ENCODE measurements at places on chromosomes 3 and 15.

GRCh38 chr3:126704494-126705214 is 614 bp downstream of the CHCHD6 start:
- no peak for DNase-seq

DNA sequence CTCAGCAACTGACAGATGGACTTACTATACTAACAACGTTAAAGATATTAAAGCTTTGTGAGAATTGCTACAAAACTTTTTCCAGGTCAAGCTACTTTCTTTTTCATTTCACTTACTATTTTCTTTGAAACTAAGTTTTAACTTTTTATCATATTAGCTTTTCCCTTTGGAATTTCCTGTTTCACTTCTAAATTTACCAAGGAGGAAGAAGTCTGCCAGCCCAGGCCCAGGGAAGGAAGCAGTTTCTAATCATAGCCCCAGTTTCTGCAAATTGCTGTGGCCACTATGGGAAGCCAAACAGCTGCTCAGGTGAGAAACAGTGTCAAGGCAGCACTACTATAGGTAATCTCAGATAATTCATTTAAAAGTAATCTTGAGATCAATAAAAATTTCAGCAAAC is 18.4 kb downstream of the CYFIP1 start:
- DNase-seq = no peak

- DNase-seq = no peak
Measured at GRCh38 chr3:160554980-160555379, 10.4 kb downstream of the KPNA4 start.

- no peak for DNase-seq
Measured at GRCh38 chr15:45785897-45786296, 151.1 kb downstream of the SQOR start.

GRCh38 chr3:178353006-178353694 is 183.1 kb upstream of the KCNMB2 start:
- no peak for DNase-seq

- no peak for DNase-seq
Measured at GRCh38 chr3:156600834-156601233, 45.9 kb upstream of the SSR3 start.

GRCh38 chr3:185210621-185211142 is 43.2 kb downstream of the EHHADH start:
- DNase-seq = no peak

- DNase-seq = no peak
Measured at GRCh38 chr3:126658584-126658983, 3.7 kb upstream of the TXNRD3 start.

DNA sequence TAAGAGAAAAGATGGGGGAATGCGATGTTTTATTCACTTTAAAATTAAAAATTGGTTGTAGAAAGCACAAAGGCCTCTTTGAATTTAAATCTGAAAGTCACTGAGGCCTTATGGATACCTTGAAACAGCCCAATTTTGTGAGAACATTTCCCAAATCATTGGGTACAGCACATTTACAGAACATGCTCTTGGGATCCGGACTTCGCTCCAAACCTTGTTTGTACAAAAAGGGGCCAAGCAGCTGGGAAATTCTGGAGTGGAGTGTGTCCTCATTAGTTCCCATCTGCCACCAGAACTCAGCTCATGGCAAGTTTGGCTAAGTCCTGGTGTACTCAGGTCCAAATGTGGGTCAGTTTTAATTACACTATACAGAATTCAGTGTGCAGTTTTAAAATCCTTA is 254.2 kb downstream of the ZBTB20 start:
- DNase-seq = no peak

- DNase-seq = no peak
Measured at GRCh38 chr3:12905316-12906071, 64.1 kb upstream of the RPL32 start.

- no peak for DNase-seq
Measured at GRCh38 chr3:42099020-42099765, 8.0 kb downstream of the TRAK1 start.

GRCh38 chr3:14839236-14839635 is 20.5 kb downstream of the FGD5 start:
- DNase-seq = no peak

DNA sequence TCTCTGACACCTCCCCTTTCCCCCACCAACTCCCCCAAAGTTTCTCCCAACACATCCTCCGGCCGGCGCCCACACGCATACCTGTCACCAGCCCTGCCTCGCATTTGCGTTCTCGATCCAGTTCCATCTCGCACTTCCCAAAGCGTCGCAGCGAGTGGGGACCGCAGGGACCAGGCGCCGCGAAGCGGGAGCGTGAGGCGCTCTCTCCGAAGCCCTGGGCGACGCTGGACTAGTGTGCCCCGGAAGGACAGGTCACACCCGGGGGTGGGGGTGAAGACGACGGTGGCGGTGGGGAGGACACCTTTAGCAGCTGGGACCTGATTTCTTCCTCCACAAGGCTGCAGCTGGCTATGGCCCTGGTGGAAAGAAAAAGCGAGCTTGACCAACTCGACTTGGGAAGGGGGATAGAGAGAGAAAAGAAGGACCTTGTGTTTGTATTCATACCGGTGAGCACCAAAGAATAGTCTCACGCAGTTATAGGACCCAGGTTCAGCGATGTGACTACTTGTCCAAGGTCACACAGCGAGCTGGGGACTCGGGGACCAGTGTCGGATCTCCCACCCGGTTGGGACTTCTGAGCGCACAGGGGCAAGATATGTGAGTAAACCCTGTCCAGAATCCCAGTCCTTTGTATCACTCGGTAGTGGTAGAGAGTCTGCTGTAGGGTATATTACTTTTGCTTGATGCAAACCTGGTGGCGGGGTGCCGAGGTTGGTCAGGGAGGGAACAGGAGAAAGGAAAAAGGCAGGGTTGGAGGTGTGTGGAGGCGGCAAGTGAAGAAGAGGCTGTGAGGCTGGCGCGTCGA is 607 bp upstream of the GHSR start:
- no peak for DNase-seq

DNA sequence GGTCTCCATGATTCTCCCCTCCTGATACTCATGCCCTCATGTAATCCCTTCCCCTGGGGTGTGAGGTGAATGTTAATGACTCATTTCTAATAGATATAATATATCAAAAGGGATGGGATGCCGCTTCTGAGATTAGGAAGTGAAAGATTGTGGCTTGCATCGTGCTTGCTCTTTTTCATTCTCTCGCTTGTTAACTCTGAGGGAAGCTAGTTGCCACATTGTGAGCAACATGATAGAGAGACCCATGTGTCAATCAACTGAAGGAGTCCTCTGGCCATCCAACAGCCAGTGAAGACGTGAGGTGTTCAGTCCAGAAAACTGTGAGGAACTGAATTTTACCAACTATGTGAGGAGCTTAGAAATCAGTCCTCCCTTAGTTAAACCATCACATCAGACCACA is 28.9 kb upstream of the DRD3 start:
- no peak for DNase-seq

- DNase-seq = peak; percentile 98
Measured at GRCh38 chr15:100114100-100114499, 227.7 kb downstream of the ADAMTS17 start.

GRCh38 chr15:77060546-77060945 is 10.4 kb downstream of the TSPAN3 start:
- DNase-seq = no peak

- DNase-seq = no peak
Measured at GRCh38 chr3:82002491-82002890, 241.0 kb upstream of the GBE1 start.

- DNase-seq = no peak
Measured at GRCh38 chr3:43844757-43845156, 154.0 kb downstream of the ABHD5 start.

DNA sequence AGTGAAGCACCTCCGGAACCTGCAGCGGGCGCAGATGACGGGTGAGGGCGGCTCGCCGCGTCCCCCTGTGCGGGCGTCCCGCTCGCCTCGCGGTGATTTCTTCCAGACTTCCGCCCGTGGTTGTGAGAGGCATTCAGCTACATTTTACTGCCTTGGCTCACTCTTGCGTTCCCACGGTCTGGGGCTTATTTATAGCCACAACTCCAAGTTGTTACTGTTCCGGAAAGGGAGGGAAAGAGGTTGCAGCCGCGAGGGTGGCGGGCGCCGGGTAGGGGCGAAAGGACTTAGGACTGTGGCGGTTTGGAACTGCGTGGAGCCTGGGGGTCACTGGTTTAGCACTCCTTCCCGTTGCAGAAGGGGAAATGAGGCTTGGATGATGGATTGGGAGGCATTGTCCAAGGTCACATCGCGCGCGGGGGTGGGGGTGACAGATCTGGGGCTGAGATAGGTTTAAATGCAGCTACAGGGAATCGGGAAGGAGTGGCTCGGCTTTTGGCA is 1.1 kb downstream of the HES1 start:
- no peak for DNase-seq
